ENCODE measurements at places on chromosomes 4 and X.

DNA sequence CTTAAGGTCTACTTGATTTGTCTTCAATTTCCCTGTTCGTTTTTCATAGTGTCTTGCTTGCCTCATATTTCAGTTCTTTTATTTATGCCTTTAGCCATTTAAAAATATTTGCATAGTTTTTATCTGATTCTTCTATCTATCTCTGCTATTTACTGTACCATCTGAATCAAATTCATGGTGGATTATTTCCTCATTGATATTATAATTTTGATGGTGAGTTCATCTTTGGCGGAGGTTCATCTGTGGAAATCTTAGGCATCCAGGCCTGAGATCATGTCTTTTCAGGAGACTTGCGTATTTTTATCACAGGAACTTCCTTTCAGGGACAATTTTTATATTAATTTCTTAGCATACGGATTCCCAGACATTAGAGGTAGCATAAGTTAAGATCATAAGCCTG is 275.2 kb downstream of the STPG2 start:
- no peak for DNase-seq

- DNase-seq = no peak
These were observed 793 bp upstream of the DCUN1D4 start for GRCh38 chr4:51842167-51842553.

DNA sequence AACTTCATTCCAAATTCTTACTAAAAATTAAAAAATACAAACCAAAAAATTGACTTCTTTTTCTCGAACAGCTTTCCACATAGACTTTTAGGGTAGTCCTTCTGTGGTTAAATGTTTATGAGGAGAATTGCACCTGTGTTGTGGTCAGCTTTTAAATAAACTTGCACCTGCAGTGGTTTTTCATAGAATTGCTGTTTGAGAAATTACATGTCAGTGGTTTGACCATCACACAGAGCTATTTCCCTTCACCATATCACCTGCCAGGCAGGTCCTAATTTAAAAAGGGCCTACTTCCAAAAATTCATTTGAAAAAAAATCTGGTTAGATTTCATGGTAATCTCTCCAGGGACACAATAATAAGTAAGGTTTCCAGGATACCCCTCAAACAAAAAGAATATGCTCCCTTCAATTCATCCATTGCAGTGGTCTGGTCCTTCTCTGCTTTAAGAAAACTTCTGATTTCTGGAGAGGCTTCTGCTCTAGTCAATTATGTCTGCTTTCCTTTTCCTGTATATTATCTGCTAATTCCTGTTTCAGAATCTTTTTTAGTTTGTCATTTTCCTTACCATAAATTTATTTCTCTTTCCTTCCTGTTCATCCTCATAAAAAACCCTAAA is 9.8 kb upstream of the UTP3 start:
- no peak for DNase-seq

- no peak for DNase-seq
These were observed 32.7 kb downstream of the RBMX start for GRCh38 chrX:136847874-136848273.

DNA sequence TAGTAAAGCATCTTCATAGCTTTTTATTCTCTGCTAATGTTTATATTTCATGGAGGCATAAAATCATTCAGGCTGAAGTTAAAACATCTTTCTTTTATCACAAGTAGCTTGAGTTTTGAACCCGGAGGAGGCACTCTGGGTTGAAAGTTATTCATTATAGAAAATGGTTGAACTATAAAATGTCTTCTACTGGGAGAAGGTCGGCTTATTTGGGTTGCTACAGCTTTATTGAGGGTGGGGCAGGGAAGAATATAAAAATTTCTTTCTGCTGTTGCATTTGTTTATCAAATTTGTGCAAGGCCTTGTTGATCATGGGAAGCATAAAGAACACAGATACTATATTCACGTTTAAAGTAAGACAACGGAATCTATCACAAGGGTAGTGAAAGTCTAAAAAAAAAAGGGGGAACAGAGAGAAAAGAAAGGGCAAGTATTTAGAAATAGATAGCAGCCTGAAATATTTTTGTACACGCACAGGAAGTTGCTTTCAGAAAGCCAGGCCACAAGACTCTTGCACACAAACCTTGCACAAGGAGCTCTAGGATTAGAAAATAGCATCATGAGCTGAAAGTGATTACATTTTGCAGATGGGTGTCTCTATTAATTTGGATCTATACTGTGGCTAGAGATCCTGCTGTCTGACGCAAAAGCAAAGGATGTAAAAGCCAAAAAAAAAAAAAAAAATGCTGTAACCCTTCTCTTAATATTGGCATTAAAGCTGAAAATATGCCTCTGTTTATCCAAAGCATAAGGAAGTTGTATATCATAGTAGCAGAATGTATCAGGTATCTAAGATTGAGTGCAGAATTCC is 37.2 kb upstream of the FAM9C start:
- DNase-seq = no peak

DNA sequence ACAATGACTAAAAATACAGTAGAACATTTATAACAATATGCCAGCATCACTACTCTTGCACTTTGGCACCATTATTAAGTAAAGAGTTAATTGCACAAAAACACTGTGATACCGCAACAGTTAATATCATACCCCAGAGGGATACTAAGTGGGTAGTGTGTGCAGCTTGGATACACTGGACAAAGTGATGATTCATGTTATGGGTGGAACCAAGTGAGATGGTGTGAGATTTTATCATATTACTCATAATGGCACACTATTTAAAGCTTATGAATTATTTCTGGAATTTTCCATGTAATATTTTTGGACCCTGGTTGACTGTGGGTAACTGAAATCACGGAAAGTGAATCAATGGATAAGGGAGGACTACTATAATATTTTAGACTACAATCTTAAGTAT is 265.3 kb downstream of the PCDH18 start:
- DNase-seq = no peak

DNA sequence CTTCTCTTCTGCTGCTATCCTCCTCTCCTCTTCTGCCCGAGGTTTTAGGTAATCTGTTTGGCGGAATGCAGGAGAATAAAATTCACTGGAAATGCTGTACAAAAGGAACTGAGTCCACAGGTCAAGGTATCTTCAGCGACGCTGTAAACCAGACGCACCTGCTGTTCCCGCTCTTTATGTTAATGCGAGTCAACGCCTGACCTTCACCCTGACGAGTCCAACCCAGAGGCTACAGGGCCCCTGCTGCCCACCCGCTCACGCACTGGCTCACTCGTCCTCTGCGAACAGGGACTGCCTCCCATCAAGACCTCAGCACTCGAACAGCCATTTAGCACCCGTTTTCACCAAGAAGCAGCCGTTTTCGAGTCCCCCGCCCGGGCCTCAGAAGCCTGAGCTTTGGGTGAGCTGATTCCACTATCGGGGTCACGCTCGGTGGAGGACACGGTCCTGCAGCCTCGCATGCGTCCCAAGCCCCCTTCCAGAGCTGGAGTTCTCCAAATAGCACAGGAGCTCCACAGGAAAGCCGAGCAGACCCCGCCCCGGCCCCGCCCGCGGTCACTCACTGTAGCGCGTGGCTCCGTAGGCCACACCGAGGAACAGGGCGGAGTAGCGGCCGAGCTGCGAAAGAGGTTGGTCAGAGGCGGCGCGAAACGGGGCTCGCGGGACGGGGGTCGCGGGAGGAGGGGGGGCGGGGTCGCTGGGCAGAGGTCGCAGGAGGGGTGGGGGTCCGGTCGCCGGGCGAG is 556 bp downstream of the ATP5ME start:
- no peak for DNase-seq

GRCh38 chr4:118816538-118817177 is 19.3 kb downstream of the SEC24D start:
- no peak for DNase-seq

GRCh38 chrX:20838477-20838876 is 535.7 kb upstream of the CNKSR2 start:
- DNase-seq = no peak

GRCh38 chr4:143083756-143084472 is 100.8 kb upstream of the USP38 start:
- no peak for DNase-seq

DNA sequence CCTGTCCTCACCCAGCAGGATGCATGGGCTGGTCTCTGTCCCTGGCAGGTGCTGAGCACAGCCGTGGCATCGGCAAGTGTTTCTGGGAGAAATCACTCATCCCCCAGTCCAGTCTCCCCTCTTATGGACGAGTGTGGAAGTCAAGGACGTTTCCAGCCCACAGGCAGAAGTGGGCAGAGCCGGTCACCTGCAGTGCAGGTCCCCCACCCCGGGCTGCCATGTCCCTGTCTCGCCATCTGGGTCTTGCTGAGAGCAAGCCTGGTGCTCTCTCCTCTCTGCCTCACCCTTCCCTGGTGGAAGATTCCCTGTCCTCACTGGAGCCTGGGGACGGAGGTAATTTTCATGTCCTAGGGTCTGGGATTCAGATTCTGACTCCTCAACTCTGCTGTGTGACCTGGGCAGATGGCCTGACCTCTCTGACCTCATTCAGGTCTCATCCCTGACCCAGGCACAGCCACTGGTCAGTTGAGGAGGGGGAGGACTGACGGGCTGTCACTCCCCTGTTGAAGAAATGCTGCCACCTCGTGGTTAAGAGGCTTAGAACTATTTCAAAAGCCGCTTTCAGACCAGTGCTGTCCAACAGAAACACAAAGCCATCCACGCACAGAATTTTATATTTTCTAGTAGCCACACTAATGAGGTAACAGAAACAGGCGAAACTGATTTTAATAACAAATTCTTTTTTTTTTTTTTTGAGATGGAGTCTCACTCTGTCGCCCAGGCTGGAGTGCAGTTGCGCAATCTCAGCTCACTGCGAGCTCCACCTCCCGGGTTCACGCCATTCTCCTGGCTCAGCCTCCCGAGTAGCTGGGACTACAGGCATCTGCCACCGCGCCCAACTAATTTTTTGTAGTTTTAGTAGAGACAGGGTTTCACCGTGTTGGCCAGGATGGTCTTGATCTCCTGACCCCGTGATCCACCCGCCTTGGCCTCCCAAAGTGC is 1.8 kb downstream of the CPZ start:
- DNase-seq = no peak

DNA sequence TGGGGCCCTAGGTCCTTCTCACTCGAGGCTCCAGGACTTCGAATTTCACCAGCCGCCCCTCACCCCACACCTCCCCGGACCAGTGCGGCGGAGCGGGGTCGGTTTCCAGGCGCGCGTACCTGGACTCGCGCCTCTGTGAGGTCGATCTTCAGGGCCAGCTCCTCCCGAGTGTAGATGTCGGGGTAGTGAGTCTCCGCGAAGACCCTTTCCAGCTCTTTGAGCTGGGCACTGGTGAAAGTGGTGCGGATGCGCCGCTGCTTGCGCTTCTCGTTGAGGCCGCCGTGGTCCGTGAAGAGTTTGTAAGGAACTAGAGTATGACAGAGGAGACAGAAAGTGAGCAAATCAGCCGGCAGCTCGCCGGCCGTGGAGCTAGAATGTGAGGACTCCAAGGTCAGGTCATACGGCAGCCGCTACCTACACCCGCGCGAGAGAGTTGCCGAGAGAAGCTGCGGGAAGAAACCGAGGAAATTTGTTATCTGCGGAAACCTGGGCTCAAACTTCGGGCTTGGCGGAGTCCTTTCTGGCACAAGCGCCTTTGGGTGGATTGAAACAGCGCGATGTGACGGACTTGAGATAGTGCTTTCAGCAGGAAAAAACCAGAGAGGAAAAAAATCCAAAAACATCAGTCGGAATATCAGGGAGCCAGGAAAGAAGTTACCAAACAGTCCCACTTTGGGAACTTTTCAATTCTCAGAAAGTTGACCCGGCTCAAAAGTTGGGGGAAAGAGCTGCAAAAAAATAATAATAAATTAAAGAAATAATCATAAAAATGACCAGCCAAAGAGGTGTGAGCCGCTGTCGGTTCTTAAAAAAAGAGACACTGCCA is 1.1 kb downstream of the PHOX2B start:
- DNase-seq = no peak

DNA sequence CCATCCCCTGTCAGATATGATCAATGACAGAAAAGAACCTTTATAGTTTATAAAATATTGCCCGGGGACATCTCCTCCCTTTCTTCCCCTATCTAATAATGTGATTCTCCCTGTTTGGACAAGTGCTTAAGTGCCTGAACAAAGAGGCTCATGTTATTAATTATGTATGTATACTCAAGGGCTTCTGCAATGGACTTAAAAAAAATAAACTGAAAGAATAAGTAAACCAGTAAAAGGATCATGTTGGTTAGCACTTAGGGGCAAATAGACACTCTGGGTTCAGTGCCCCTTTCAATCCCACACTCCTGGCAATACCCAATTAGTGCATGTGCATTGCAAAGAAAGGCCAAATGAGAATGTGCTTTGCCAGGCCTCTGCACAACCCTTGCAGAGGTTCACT is 30.7 kb upstream of the RPS6KA6 start:
- DNase-seq = no peak

DNA sequence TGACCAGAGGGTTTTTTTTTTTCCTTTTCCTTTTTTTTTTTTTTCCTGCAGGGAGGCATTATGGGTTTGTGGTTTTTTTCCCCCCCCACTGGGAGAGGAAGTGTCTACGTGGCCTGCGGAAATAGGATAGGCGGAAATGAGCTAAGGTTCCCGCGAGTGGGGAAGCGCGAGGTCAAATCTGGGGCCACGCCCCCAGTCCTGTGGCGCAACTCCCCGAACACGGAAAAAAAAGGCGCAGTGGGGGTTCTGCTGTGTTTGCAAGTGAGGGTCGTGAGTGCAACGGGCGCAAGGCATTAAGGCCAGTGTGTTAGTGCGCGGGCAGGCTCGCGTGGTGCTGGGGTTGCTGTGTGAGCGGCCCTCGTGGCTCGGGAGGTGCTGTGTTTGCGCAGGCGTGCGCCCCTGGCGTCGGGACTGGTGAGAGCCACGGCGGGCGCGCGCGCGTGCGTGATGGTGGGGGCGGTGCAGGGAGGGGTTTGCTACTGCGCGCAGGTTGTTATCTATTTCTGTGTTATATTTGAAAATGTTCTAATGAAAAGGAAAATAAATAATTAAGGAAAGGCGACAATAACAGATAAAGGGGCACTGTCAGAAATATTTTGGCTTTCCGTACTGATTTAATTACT is 685 bp upstream of the MORF4L2 start:
- DNase-seq = peak; percentile 66

DNA sequence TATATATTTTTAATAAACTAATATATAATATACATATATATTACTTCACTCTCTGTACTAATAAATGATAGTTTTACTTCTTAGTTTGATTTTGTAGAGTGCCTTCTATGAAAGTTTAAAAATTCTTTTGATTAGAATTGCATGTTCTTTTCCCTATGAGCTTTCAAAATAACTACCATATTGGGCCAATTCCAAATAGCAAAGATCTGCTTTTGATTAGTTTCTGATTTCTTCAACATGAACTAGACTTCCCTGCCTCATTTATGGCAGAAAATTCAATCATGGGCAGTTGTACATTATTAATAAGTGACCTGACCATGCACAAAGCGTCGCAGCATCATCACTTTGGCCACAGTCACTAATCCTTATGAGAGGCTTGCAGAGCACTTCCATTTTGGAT is 48.9 kb upstream of the TEX13A start:
- no peak for DNase-seq

- no peak for DNase-seq
These were observed 23.6 kb downstream of the TNIP2 start for GRCh38 chr4:2732526-2732925.

Measured in stimulated activated CD4-positive, alpha-beta T cell treated with anti-CD3 and anti-CD28 coated beads, Interleukin-1b, Interleukin-23, amount 100 ng/mL, for 1 hour (primary cell).